Stimulated activated CD4-positive, alpha-beta T cell treated with anti-CD3 and anti-CD28 coated beads, TNF-alpha, amount 100 ng/mL, for 4 hours (primary cell): ENCODE measurements at places on chromosomes 5 and 9.
A peak's percentile ranks its signal among the peaks of the same experiment; 100 is the strongest.

DNA sequence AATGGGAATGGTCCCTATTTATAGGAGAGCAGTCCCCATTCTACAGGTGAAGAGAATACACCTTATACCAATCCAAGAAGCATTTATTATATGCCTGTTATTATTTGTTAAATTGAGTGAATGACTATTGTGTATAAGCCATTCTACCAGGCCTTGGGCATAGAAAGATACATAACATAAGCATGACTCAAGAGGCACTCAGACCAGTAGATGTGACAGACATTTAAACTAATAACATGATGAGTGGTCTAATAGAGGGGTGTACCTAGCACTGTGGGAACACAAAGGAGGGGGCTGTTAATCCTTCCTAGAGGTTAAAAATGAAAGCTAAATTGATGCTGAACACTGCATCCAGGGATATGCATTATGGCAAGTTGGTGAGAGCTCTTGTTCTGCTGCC is 145.0 kb upstream of the TNC start:
- no peak for DNase-seq

DNA sequence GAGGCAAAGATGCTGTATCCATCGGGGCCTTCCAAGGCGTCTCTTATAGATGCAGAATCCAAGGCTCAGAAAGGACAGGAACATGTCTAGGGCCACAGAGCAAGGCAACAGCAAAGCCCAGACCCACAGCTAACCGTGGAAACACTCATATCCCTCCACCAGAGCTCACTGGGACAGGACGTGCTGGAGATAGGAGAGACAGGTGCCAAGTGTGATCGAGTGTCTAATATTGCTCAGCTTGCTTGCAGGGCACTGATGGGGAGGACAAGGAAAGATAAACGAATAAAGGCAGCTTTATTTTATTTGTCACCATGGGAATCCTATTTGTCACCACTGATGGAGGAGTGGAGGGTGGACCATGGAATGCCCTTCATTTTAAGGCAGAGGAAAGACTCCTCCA is 44.0 kb upstream of the AKNA start:
- no peak for DNase-seq

- DNase-seq = peak; percentile 49
These were observed 30.0 kb upstream of the SUSD3 start for GRCh38 chr9:93028448-93029006.

- DNase-seq = no peak
These were observed 22.7 kb upstream of the ANXA6 start for GRCh38 chr5:151180291-151180690.

- no peak for DNase-seq
These were observed 143.4 kb upstream of the KLF9 start for GRCh38 chr9:70557661-70558369.

- no peak for DNase-seq
These were observed 42.5 kb downstream of the ITGA2 start for GRCh38 chr5:53031695-53032096.

DNA sequence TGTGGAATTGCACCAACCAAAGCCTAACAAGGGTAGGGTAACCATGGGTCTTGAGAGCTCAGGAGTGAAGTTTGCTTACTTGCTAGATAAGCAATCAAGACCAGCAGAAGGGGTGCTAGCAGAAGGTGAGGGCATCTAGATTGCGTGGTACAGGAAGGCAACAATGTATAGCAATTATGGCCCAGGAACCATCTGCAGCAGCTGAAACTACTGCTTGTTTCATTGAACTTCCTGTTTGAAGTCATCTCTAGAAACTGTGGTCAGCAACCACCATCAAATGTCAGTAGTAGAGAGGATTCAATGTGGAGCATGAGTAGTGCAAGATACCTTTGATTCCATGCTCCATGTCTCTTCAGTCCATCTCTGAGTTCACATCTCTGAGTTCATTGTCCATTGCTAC is 462.1 kb upstream of the GRAMD2B start:
- DNase-seq = no peak

- no peak for DNase-seq
These were observed 714.5 kb downstream of the EFNA5 start for GRCh38 chr5:106956187-106956586.

- DNase-seq = no peak
These were observed 25.8 kb upstream of the FRRS1L start for GRCh38 chr9:109192732-109193361.

- DNase-seq = no peak
These were observed 2.7 kb upstream of the HSPA4 start for GRCh38 chr5:133048993-133049725.

DNA sequence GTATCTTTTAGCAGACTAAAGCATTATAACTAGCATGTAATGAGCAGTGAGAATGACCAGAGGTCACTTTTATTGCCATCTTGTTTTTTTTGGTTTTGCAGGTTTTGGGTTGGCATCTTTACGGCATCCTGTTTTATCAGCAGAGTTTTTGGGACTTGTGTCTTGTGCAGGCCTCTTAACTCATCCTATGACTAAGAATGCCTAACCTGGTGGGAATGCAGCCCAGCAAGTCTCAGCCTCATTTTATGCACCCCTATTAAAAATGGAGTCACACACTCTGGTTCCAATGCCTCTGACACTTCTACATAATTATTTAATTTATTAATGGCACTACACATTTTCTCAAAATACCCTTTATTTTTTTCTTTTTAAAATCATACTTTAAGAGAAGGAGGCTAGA is 726.5 kb upstream of the RIOK2 start:
- DNase-seq = no peak

GRCh38 chr9:33867747-33868439 is 50.9 kb downstream of the UBE2R2 start:
- DNase-seq = no peak

DNA sequence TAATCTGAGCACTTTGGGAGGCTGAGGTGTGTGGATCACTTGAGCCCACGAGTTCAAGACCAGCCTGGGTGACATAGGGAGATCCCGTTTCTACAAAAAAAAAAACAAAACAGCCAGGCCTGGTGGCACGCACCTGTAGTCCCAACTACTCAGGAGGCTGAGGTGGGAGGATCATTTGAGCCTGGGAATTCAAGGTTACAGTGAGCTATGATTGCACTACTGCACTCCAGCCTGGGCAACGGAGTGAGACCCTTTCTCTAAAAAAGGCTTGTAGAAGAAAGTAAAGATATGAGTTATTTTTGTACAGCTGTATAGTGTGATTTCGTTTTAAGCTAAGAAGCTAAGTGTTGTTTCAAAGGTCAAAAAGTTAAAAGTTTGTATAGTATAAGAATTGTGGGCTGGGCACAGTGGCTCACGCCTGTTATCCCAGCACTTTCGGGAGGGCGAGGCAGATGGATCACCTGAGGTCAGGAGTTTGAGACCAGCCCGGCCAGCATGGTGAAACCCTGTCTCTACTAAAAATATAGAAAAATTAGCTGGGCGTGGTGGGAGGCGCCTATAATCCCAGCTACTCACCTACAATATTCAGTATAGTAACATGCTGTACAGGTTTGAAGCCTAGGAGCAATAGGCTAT is 18.8 kb downstream of the UBE2R2 start:
- DNase-seq = no peak

- DNase-seq = no peak
These were observed 210.0 kb downstream of the MPDZ start for GRCh38 chr9:13069498-13069897.

GRCh38 chr9:127214421-127215267 is 49.9 kb upstream of the GARNL3 start:
- DNase-seq = no peak

- DNase-seq = no peak
These were observed 7.6 kb downstream of the HDHD3 start for GRCh38 chr9:113368982-113369854.

DNA sequence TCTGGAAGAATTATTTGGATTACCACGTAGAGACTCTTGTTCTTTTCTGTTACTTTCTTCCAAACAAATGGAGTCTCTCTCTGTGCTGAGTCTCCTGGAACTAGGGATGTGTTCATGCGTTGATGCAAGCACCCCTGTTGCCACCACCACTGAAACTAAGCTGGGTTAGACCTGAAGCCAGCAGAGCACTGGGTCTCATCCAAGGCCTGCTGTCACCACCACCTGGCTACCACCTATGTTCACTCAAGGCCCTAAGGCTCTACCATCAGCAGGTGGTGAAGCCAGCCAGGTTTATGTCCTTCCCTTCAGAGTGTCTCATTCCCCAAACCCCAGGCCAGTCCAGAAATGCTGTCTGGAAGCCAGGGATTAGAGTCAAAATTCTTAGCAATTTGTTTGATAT is 13.3 kb downstream of the RIC1 start:
- no peak for DNase-seq

GRCh38 chr5:79859588-79859987 is 131.5 kb downstream of the MTX3 start:
- no peak for DNase-seq

GRCh38 chr5:130034566-130035210 is 130.4 kb downstream of the CHSY3 start:
- no peak for DNase-seq

- DNase-seq = no peak
These were observed 51.9 kb upstream of the ANKRD33B start for GRCh38 chr5:10511741-10512640.

DNA sequence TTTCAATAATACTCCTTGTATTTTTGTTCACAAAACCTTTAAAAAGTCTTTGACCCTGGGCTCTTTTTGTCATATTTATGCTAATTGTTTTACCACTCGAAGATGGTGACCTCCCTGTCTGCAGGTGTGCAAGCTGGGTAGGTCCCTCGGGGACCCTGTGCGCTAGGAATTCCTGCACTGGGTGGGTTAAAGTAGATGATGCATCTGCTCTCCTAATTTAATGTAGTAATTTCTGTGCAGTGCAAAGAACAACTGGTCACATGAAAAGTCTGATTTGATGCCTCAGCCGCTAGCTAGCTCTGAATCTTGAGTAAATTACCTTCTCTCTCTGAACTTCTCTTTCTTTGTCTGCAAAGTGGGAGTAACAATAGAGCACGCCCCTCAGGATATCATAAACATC is 139.1 kb upstream of the OTULINL start:
- DNase-seq = no peak

- no peak for DNase-seq
These were observed 18.7 kb upstream of the EEIG1 start for GRCh38 chr9:127999461-127999860.

- DNase-seq = no peak
These were observed 78.4 kb upstream of the TMEM252 start for GRCh38 chr9:68619072-68619471.

- DNase-seq = no peak
These were observed 4.7 kb downstream of the CREB3 start for GRCh38 chr9:35737143-35737542.

- no peak for DNase-seq
These were observed 302.2 kb downstream of the EBF1 start for GRCh38 chr5:158797498-158797845.

DNA sequence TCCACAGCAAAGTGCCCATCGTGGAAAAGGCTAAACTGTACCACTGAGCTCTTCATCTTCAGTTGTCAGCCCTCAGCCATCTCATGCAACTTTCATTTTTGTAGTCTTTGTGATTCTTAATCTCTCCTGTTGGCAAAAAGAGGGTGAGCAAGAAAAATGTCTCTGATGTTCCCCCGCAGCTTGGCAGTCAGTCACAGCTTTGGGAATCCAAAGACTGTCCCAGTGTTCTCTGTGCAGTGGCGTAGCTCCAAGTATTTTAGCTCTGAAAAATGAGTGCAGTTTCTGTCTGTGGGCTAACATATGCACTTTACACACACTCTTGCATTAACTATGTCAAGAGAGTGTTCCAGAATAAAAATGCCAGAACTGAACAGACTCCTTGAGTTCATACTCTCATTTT is 372.2 kb downstream of the TMEM232 start:
- no peak for DNase-seq

GRCh38 chr5:150397146-150397781 is 15.4 kb downstream of the CD74 start:
- no peak for DNase-seq

DNA sequence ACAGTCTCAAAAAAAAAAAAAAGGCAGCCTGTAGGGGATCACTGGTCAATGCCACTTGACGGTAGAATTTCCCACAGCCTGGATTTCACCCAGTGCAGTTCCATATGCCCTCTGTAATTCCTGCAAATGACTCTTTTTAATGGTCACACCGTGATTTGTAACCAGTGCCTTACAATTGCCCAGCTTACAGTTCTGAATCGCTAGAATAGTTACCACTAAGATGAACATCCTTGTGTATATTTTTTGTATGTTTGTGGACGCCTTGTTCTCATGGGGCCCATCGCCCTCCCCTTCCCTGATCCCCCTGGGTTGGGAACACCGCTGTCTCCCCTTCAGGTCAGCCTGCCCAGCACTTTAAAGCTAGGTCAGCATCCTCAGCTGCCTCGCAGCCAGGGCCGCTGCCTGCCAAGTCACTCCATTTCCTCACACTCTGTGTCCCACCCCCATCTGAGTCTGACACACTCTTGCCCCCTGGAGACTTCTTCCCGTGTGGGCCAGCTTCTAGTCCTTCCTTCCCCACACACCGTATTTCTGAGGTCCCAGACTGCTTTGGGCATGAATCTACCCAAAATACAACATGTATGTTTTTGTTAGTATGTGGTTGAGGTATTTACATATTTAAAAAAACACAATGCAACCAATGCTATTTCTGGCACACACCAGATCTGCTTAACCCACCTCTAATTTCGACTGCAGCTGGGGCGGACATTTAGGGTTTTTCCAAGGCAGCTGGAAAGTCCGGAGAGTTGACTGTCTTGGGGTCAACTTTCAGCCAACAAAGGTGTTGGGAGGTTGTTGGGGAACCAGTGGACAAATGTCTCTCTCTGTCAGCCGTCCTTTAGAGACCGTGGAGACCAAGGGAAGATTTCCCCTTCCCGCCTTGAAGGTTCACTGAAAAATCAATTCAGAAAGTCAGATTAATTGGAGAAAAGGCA is 120.5 kb upstream of the NEK6 start:
- DNase-seq = no peak

DNA sequence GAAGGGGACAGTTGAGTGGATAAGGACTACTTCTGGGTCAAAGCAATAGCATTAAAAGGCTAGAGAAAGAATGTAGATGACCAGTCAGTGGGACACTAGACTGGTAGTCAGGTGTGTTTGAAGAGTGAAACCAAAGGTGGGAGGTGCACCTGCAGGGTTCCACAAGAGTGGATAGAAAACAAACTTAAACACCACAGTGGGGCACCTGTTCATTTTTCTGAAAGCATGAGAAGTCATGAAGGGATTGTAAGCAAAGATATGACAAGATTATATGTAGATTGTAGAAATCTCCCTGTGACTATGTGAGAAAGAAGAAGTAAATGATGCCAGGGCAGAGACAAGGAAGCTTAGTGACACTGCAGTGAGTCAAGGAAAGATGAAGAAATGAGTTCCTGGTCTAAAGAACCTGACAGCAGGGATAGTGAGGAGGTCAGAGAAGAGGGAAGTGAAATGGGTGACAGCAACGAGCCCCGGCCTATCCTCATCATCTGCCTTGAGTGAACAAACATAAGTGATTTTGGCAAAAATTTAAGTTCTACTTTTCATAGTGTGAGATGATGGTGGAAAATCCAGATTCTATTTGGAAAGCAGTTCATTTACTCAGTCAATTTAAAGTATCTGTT is 296.9 kb downstream of the TLE4 start:
- no peak for DNase-seq

DNA sequence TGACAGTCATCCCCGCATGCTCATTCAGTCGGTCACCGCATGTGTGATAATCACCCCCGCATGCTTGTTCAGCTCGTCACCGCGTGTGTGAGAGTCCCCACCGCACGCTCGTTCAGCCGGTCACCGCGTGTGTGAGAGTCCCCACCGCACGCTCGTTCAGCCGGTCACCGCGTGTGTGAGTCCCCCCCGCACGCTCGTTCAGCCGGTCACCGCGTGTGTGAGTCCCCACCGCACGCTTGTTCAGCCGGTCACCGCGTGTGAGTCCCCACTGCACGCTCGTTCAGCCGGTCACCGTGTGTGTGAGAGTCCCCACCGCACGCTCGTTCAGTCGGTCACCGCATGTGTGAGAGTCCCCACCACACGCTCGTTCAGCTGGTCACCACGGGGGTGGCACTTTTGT is 3.5 kb downstream of the TRAF2 start:
- no peak for DNase-seq
